ENCODE measurements at places on chromosomes 7 and 10.
A peak's percentile ranks its signal among the peaks of the same experiment; 100 is the strongest.

GRCh38 chr7:94386416-94386815 is 8.3 kb upstream of the COL1A2 start:
- DNase-seq: no peak

DNA sequence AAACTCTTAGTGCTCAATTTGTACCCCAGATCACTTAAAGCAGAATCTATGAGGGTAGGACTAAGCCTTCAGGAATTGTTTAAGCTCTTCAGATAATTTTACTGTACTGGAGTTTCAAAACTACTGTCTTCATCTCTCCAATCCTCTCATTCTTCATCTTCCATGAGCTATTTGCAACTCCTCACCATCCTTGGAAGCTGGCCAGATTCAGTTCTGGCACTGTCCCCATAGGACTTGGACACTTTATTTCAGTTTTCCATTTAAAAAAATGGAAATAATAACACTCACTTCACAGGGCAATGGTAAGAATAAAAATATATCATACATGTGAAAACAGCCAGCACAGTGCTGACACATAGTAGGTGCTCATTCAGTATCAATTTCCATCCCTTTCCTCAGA is 74.6 kb downstream of the PPP1R17 start:
- DNase-seq: no peak

DNA sequence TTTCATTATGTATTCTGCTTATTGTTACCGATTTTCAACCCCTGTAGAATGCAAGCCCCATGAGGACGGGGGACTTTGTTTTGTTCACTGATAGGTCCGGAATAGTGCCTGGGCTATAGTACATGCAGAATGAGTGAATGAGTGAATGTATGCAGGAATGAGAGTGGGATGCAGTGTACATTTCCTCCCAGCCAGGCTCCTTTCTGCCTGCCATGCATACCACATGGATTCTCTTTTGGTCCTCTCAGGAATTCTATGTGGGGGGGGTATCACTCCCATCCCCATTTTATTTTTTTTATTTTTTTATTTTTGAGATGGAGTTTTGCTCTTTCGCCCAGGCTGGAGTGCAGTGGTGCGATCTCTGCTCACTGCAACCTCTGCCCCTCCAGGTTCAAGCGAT is 16.7 kb downstream of the TRIM56 start:
- no peak for DNase-seq

- DNase-seq: no peak
Measured at GRCh38 chr10:78762086-78762630, 306.6 kb upstream of the ZMIZ1 start.

DNA sequence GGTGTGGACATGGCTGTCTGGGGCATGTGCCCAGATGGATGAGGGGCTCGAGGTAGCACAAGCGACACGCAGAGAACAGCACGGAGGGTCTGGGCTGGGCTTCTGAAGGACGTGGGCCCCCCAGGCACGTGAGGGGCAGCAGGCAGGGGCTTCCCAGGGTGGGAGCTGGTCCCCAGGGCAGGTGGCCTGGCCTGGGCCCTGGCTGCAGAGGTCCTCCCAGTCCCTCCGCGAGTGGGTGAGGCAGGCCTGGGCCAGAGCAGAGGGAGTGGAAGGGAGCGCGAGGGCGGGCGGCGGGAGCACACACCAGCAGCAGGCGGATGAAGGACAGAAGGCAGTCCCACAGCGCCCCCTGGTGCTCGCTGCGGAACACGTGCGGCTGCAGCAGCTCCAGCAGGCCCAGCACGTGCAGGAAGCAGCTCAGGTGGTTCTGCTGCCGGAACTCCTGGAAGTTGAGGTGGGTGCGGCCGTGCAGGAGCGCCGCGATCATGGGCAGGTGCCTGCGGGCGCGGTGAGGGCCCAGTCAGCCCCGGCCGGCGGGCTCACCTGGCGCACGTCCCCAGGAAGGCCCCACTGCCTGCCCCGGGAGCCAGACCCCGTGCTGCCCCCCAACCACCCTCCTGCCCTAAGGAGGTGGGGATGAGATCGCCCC is 14.7 kb upstream of the MICALL2 start:
- DNase-seq: peak; percentile 100

- DNase-seq: no peak
Measured at GRCh38 chr10:123485341-123485960, 180.7 kb upstream of the GPR26 start.

DNA sequence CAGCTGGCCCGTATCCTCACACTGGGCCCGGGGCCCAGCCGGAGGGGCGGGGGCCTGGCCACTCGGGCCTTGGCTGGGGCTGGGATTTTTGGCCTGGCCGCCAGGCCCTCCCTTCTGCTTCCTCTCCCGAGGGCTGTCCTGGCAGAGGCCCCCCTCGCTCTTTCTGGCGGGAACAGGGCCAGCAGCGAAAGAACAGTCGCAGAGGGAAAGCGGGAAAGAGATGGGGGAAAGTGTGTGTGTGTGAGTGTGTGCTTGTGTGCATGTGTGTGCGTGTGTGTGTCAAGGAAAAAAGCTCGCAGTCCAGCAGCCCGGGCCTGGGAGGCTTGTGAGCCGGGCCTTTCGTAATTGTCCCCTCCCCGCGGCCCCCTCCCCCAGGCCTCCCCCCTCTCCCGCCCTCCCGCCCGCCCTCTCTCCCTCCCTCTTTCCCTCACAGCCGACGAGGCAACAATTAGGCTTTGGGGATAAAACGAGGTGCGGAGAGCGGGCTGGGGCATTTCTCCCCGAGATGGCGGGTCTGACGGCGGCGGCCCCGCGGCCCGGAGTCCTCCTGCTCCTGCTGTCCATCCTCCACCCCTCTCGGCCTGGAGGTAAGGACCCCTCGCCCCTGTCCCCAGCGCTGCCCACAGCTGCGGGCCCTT is at the start of gene ELN:
Gene ELN, plus strand, starts transcription at position 491 of the 638 bp plus-strand sequence. Its CDS starts 15 bp downstream, at position 506.
- no peak for DNase-seq

GRCh38 chr7:43758029-43758821 is at the start of gene BLVRA:
Gene BLVRA, plus strand, starts transcription at chr7:43758680. Its CDS starts 12,479 bp downstream, at chr7:43771159.
- DNase-seq: peak; percentile 81

- no peak for DNase-seq
Measured at GRCh38 chr7:106037489-106038176, 74.5 kb downstream of the SYPL1 start.

DNA sequence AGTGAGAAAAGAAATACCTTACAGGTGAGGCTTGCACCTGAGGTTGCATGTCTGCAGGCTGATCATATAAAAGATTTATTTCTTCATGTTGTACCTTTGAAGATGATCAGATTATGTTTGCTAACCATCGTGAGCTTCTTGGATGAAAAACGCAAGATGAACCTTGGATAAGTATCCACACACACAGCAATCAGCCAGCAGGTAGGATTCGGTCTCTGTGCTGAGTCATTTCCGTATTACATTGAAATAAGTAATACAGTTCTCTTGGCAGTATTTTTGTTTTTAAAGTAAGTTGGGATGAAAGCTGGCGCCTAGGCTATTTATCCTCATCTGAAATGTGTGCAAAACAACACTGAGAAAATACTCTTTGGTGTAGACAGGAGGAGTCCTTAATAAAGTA is 109.0 kb upstream of the PRKCQ start:
- no peak for DNase-seq

- DNase-seq: no peak
Measured at GRCh38 chr10:52420656-52421055, 106.6 kb downstream of the DKK1 start.

DNA sequence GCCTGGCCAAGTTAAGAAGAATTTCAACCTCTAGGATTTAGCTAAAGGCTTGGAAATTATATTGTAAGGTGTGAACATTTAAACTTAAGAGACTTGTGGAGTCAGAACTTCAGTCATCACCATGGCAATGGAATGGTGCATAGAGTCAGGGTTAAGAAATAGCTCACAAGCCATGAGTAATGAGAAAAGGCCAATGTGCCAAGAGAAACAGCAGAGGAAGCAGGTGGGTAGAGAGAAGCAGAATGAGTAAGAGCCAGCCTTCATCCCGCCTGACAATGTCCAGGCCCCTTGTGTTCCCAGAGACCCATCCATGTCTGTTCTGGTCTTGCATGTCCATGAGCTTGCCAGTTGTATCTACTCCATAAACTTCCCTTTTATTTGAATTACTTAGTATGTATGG is 62.6 kb upstream of the TBX20 start:
- no peak for DNase-seq

- no peak for DNase-seq
Measured at GRCh38 chr7:38411404-38411803, 138.0 kb upstream of the TARP start.

DNA sequence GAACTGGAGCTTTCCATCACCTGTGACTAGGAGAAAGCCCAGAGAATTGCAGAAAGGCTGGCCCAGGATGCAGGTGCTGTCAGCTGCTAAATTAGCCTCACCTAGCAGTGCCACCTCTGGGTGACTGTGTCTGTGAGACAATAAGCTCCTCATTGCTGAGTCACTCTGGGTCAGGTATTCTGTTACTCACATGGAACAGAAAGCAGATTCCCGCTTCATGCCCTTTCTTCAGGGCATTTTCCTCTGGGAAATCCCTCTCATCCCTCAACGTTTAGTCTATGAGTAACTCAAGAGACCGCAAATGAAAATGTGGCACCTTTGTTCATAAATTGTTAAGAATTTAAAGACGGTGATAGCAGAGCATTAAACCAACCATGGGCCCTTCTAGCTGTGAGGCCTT is 184.0 kb downstream of the ADAM12 start:
- DNase-seq: no peak

- no peak for DNase-seq
Measured at GRCh38 chr7:133784486-133785001, 342.6 kb upstream of the LRGUK start.
